ENCODE measurements at places on chromosomes 11 and 22.
A peak's percentile ranks its signal among the peaks of the same experiment; 100 is the strongest.

- DNase-seq = no peak
Observed at GRCh38 chr22:33697640-33698039, 222.6 kb downstream of the LARGE1 start.

DNA sequence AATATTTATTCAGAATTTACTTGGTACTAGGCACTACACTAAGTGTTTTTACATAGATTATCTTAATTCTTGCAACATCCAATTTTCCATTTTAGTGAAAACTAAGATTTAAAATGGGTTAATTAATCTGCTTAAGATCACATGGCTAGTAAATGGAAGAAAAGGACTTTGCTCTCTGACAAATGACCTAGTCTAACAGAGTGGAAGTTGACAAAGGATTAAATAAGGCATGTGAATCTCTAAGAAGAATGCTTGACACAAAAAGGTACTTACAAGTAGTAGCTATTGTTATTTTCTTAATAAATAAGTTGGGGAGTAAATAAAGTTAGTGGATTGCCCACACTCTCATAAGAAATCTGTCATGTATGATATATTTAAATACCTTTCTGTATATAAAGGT lies 584.8 kb downstream of the DLG2 start:
- no peak for DNase-seq

GRCh38 chr22:31630331-31631329 lies 31.4 kb downstream of the PISD start:
- DNase-seq = peak; percentile 72

DNA sequence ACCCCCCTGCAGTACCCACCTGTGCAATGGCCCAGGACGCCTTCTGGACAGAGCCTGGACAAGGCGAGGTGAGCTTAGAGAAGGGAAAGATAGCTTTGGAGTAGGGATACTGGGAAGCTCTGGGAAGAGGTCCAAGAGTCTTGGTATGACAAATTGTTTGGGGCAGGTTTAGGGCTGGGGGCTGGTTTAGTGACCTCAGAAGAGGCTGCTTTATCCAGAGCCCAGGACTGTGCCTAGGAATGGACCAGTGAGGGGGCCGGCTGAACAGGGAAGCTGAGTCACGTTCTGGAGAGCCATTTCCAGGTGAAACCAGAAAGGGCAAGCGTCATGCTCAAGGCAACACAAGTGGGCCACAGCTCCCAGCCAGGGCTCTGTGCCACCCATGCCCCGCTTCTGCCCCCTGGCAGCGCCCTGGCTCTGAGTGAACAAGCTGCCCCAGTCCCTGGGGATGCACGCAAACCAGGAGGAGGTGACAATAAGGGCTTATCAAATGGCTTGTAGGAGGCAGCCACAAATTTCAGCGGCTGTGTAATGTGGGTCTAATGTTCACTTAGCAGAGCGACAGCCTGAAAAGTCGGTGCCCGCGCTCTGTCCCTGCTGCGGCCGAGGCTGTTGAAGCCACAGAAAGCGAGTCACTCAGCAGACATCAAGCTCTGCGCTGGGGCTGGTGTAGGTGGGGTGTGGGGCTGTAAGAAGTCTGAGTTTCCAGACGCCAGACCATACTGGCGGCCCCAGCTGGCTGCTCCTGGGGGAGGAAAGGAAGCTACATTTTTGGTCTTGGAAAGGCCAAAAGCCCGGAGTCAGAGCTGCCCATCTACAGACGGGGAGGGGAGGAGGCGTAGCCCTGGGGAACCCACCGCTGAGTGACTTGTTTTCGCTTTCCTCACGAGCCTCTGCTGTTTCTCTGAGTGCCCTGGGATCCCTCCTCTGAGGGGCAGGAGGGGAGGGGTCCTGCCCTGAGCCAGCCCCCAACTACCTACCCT lies 18.3 kb upstream of the SYT7 start:
- DNase-seq = no peak

DNA sequence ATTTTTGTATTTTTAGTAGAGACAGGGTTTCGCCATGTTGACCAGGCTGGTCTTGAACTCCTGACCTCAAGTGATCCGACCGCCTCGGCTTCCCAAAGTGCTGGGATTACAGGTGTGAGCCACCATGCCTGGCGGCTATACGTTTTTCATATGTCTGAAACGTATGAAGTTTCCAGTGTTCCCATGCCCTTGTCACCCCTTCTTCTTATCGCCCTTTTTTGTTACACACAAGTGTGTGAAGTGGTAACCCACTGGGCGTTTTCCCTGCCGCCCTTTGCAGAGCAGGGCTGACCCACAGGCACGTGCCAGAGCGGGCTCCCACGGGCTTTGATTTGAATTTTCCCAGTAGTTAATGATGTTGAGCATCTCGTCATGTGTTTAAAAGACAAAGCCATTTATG lies 17.0 kb downstream of the PIM3 start:
- no peak for DNase-seq

- DNase-seq = no peak
Observed at GRCh38 chr11:16169541-16169940, 186.8 kb downstream of the SOX6 start.

DNA sequence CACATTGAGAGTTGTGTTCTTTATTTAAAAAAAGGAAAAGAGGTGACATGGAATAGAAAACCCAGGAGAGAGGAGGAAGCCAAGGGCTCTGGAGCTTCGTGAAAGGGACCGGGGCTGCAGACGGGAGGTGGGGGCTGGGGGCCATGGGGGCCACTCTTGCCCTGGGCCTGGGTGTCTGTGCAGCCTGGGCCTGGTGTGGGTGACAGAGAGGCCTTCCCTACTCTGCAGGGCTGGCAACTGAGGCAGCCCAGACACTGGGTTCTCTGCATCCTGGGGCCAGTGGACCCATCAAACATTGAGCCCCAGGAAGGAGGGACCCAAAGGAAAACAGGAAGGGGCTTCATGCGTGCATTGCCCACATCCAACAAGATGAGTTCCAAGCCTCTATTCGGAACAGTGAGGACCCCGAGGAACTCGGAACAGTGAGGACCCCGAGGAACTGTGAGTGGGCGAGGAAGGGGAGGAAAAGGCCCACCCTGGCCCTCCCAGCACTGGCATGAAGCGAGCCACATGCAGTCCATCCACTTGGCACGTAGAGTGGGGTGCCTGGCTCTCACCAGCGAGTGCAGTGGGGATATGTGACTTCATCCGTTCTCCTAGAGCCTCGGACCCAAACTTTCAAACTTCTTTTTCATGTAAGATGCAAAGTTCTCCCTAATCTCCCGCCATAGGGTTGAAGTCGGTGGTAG lies 1121.6 kb downstream of the BRD1 start:
- no peak for DNase-seq

- no peak for DNase-seq
Observed at GRCh38 chr22:19567157-19568009, 43.2 kb upstream of the CLDN5 start.

DNA sequence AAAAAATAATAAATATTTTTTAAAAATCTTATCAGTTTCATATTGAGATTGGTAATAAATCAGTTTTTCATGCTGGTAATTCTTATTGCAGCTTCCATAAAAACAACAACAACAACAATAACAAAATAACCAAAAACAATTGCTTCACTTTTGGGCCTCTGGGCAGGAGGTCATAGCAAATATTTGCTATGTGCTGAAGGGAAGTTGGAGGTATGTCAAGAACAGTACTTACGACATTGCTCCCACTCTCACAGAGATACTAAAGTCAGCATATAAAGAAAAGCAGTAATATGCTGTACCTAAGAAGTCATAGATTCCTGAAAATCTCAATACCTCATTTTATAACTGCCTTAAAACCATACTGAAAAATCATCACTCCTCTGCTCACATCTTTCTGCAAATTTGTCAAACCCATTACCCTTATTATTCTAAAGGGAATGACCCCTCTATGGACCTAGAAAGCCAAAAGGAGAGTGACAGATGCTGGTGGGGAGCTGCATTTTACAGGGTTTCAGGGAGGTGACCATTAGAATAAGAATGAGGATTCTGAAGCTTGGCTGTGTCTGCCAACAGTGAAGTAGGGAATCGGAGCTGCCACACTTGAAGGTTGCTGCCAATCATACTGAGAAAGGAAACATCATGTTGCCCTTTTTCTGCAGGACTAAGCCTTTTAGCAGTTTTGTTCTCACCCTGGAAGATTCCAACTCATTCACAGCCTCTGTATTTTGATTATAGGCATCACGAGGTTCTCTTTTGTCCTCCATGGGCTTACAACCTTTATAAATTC lies 742.9 kb downstream of the LRRC4C start:
- DNase-seq = no peak
